Common myeloid progenitor, CD34-positive (primary cell): ENCODE measurements at places on chromosomes 5 and 9.

DNA sequence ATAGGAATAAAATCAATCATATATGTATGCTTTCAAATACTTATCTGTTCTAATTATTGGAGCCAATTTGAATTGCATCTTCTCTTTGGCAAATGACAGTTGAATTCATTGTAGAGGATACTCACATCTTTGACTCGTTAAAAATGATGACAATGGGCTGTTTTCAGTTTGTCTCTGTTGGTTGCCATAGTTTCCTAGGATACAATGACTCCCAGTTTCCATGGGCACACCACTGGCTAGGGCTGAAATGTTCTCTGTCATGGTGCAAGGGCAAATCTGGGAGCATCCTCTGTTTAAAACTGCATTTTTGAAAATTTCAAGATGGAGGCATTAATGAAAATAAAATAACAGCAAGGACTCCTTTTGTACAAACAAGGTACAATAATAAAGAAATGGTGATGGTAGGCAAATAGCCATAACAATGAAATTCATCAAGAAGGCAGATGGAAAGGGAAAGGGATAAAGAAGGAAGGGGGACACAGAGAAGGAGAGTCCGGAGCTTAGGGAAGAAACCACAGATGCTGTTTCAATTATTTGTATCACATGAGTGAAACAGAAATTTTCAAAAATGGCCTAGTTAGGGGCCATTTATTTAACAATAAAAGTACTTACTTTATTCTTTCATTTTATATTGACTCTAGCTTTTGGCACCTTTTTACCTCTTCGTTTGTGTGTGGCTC is 378.8 kb upstream of the SEMA6A start:
- no peak for DNase-seq

GRCh38 chr5:198516-199196 is 7.4 kb downstream of the LRRC14B start:
- no peak for DNase-seq

- no peak for DNase-seq
These were observed 148.0 kb downstream of the GHR start for GRCh38 chr5:42570966-42571960.

DNA sequence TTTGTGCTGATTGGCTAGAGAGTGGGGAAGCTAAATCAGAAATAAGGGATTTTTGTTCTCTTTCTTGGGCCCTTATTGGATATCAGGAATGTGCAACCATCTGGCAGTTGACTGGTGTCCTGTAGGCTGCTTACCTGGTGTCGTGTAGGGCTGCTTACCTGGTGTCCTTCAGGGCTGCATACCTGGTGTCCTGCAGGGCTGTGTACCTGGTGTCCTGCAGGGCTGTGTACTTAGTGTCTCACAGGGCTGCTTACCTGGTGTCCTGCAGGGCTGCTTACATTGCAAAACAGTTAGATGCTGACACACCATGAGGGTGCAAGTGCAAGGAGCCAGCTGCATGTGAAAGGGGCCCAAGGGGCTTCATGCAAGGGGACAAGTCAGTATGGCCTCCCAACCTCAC is 249.3 kb downstream of the ICE1 start:
- DNase-seq: no peak

DNA sequence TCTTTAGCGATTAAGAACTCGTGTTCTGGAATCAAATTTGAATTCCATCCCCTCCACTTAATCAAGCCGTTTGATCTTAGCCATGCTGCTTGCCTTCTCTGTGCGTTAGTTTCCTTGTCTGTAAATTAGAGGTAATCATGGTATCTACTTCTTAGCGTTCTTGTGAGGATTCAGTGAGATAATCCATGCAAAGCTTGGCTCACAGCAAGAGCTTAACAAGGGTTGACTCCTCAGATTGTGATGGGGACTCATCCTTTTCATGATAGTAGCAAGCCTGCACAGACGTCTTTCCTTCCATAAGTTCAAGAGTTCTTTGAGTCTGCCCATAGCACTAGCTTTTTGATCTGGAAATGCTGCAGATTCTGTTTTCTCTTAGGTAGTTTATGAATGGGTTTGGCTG is 72.8 kb downstream of the TRIO start:
- no peak for DNase-seq

DNA sequence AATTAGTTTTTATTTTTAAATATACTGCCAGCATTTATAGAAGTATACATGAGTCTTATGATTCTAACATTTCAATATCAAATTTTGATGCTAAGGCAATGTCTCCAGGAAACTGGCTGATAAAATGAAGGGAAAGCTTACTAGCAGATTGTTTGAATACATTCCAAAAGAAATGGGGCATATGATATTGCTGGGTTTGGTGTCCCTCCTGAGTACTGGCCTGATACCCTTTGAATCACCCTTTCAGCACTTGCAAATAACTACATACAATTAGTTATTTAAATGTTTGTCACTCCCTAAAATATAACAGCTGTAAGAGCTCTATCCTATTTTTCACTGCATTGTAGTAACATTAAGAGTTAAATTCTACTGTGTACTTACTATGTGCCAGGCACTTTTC is 360.8 kb downstream of the HCN1 start:
- no peak for DNase-seq

- DNase-seq: no peak
These were observed 82.2 kb downstream of the CACNA1B start for GRCh38 chr9:137959641-137960411.

GRCh38 chr9:626596-626995 is 214.9 kb upstream of the DMRT1 start:
- no peak for DNase-seq

- DNase-seq: no peak
These were observed 89.0 kb downstream of the NLN start for GRCh38 chr5:65811004-65811403.

DNA sequence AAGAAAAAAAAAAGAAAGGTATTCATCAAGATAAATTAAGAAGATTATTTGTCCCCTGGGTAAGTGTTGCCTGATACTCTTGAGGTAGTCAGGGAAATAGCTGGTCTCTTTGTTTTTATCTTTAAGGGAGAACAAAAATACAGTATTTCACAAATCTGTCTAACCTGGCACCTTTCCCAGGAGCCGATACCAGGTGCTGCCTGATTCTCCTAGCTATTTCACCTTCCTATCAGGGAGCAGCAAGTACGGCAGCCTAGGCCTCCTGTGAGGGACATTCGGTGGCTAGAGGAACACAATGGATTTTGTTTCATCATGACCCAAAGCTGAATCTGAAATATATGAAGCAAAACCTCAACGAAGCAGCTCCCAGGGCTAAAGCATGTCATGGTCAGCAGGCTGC is 86.0 kb downstream of the TARS1 start:
- DNase-seq: no peak

- no peak for DNase-seq
These were observed 6.5 kb upstream of the OXCT1 start for GRCh38 chr5:41876678-41877077.

- DNase-seq: no peak
These were observed 78.1 kb downstream of the GPR21 start for GRCh38 chr9:123111427-123112014.

DNA sequence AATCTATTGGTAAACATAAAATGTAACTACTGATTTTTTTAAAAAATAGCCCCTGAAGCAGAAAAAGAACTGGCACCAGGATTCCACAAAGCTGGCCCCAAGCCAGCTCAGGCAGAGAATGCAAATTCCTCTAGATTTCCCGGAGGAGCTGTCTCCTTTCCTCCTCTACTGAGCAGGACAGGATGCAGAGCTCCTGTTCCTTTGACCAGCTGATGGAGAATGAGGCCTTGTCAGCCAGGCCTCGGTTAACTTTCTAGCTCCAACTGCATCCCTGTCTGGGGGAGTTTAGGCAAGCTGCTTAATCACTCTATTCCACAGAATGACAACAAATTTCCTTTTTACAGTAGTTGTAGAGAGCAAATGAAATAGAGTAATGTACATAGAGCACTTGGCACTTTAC is 155.5 kb downstream of the GNAQ start:
- DNase-seq: no peak

DNA sequence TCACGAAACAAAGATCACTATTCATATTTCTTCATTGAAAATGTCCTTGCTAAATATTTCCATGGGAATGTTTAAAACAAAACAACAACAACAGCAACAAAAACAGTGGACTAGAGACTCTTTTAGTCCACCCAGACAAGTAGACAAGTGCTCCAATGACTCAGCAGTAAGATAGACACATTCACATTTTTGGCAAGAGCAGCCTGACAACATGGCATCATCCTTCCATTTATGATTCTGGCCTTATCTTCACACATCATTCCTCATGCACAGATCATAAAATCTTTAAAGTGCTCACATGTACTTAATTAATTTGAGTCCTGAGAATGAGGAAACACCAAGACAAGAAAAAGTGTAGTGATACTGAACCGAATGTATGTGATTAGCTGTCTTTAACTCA is 132.6 kb upstream of the PDE4D start:
- DNase-seq: no peak

DNA sequence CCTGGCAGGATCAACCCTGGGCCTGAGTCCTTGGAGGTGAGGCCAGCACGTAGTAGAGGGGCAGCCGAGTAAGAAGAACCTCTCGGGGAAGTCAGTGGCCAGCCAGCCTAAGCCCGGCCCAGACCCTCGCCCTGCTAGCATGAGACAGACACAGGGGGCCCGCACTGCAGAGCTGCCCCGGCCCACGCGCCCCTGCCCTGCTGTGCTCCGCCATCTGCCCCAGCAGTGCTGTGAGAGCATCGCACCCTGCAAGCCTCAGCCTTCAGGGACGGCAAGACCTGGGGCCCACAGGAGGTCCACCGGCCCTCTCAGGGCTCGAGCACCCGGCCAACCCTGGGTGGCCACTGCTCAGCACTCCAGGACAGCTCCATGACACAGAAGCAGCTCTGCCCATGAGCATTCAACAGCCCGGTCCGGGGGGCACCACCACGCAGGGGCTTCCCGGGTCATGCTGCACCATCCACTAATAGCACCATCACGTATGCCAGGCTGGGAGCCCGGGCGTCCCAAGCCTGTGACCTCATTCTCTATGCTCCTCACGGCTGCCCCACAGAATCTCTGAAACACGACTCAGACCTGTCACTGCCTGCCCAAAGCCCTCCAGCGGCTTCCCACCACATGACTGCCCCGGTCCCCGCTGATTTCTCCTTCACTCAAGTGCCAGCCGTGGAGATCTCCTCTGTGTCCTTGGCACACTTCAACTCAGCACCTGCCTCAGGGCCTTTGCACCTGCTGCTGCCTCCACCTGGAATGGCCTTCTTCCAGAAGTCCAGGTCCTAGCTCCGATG is 38.1 kb downstream of the ADAMTS2 start:
- no peak for DNase-seq

- no peak for DNase-seq
These were observed 199.9 kb downstream of the PIK3R1 start for GRCh38 chr5:68415177-68416085.

GRCh38 chr5:149485655-149486615 is 65.3 kb downstream of the CSNK1A1 start:
- DNase-seq: peak; percentile 96

DNA sequence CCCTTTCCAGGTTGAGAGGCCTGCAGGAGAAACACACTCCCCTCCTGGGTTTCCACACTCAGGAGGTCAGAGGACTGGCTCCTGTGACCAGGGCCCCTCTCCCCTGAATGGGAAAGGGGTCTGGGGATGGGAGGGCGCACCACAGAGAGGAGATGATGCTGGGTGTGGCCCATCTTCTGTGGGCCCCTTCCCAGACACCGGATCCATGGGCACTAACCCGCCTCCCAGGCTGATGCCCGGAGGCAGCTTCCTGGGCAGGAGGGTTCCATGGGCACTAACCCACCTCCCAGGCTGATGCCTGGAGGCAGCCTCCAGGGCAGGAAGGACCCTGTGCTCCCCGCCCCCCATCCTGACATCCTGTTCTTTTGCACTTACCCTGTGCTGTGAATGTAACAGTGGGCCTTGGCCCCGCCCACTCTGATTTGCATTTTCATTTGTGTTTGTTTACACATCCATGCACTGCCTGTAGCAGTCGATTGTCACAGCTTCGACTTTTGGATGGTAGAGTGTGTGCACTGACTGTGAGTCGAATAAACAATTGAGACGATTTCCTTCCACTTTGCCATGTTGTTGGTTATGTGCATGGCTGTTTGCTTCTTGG is 9.3 kb upstream of the DOLPP1 start:
- DNase-seq: no peak
